HT-29 (cell line): ENCODE measurements at places on chromosomes 16 and 17. TPM values are rescaled to one million over a fixed set of nuclear protein-coding genes. Genes with fewer than 3 reads are reported as not detected.

DNA sequence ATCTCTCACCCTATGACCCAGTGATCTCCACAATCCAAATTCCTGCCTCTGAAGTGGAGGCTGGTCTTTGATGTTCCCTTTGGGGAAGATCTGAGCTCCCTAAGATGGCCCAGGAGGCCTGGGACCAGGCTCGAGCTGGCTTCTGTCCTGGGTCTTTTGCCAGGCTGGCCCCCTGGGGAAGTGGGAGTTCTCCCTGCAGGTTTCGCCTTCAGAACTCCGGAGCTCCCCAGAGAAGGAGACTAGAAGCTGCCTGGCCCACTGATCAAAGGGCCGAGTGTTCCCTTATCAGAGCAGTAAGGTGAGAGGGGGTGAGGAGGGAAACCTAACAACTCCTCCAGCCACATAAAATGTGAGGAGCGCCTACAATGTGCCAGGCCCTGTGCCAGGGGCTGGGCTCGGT lies 147.1 kb downstream of the IRF8 start:
- no peak for DNase-seq

CDH5 gene
- 0.05 TPM in 1 of 2 replicates, not detected in the other for total RNA-seq

DNA sequence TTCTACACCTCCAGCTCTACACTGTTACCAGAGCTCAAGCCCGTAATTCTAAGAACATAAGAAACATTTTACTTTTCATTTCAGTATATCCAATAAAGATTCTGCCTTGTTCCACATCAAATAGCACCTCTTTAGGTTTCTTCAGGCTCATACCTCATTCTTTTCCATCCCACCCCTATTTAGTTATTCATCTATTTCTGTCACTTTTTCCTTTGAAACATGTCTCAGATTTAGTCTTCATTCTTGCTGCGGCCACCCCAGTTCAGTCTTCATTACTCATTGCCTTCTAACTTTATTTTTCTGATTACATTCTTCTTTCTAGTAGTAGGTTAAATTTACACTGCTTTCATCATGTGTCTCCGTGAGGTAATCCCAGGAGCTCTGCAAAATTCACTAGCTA lies 33.5 kb downstream of the PPM1E start:
- no peak for DNase-seq

CHAD gene
- total RNA-seq = not detected in 2 replicates

GRCh38 chr17:17937201-17937853 lies 34.9 kb downstream of the TOM1L2 start:
- DNase-seq = no peak

- DNase-seq = peak; percentile 68
Observed at GRCh38 chr17:40422990-40423633, 5.4 kb upstream of the TOP2A start.

C17orf78 gene
- total RNA-seq = not detected in 2 replicates

DNA sequence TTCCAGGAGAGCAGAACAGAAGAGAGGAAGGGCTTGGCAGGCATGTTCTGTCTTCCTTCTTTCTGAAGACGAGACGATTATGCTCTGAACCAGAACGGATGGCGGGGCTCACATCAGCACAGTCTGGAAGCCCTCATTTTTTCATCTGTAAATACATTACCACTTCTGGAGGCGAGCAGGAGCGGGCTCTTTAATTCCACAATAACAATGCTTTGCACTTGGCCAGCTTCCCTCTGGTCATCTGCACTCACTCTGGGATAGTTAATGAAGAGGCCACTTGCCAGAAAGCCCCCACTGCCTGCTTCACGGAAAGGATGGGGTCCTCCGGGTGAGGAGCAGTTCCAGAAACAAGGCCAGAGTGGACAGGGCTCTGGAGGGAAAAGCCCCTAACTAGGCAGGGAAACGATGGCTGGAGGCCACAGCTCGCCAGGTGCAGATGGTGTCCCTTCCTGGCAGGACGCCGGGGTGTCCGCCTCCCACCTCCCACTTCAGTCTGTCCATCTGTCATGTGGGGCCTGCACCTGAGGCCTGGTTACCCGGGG lies 13.1 kb upstream of the BCAR1 start:
- peak; percentile 26 for DNase-seq

- DNase-seq = no peak
Observed at GRCh38 chr16:66562986-66563385, 3.3 kb upstream of the CMTM1 start.

DNA sequence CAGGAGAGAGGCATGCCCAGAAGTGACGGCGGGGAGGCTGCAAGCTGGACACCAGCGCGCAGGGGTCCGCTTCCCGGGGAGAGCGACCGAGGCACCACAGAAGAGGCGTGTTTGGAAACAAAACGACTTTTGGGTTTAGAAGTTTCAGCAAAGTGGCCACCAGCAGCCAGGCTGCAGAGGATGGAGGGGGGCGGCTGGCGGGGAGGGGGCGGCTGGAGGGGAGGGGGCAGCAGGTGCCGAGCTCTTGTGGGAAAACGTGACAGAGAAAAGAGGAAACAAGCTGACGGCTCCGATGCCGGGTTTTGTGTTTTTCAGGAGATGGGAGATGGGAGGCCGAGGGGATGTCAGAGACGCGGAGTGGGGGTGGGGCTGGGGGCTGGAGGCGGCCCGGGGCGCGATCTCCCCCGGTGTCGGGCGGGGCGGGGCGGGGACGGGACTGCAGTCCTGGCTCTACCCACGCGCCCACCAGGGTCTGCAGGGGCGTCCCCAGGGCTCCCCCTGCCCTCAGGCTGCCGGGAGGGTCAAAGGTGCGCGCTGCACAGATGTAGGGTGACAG lies 32.1 kb upstream of the RPH3AL start:
- DNase-seq = no peak

DNA sequence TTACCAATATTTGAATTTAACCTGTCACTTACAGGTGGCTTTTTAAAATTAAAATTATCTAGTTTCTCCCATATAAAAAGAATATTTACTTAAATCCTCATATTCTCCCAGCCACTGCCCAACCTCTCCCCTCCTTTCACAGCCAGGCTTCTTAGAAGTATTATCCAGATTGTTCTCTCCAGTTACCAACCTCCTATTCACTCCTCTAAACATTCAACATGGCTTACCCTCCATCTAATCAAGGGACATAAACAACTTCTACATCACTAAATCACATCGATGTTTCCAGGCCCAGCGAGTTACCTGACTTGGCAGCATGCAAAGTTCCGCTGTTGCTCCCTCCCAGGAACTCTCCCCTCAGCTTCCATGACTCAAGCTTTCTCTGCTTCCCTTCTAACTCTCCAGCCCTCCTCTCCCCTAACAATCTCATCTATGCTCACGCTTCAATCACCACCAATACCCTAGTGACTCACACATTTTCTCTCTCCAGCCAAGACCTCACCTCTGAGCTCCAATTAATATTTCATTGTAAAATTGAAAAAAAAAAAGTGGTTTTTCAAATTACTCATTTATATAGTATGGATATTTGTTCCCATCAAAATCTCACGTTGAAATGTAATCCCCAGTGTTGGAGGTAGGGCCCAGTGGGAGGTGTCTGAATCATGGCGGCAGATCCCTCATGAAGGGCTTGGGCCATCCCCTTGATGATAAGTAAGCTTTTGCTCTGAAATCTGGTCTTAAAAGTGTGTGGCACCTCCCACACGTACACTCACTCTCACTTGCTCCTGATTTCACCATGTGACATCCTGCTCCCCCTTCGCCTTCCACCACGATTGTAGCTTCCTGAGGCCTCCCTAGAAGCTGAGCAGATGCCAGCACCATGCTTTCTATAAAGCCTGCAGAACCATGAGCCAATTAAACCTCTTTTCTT lies 88.5 kb downstream of the HELZ start:
- no peak for DNase-seq

DNA sequence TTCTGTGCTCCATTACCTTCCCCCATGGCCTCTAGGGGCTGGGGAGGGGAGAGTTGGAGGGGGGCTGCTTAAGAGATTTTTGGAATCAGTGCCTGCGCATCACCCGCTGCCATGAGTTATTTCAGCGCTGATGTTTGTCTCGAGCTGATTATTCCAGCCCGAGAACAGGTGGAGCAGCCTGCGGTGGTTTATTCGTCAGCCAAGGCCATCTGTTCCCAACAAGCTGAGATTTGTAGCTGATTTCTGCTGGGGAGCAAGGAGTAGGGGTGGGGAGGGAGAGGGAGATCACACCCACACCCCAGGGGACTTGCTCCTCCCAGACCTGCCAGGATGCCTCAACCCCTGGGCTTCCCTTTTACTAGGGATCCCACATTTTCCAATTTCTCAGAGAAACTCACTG lies 23.1 kb downstream of the PIPOX start:
- DNase-seq = no peak

GRCh38 chr16:87416826-87417527 lies 24.8 kb downstream of the MAP1LC3B start:
- DNase-seq = peak; percentile 55

DCTN5 gene
- 38.5 and 51.3 TPM in 2 replicates for total RNA-seq

HAP1 gene
- total RNA-seq = not detected in 2 replicates

CCDC200 gene
- total RNA-seq = not detected in 2 replicates

GRCh38 chr17:76614912-76615617 lies 28.5 kb downstream of the ST6GALNAC1 start:
- DNase-seq = no peak

DNA sequence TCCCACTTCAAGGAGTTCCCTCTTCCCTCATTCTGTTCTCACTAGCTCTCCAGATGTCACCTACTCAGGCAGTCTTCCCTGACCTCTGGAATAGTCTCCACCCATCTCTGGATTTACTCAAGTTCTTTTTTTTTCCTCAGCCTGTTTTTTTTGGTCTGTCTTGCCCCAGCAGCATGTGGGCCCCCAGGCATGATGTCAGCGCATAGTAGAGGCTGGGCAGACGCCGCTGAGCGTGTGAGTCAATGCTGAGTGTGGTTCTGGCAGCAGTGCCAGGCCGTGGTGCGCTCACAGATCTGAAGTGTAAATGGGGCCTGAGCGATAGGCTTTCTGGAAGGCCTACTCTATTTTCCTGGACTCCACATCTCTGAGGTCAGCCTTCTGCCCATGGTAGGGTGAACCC lies 2.7 kb upstream of the KCNJ18 start:
- DNase-seq = no peak

DNA sequence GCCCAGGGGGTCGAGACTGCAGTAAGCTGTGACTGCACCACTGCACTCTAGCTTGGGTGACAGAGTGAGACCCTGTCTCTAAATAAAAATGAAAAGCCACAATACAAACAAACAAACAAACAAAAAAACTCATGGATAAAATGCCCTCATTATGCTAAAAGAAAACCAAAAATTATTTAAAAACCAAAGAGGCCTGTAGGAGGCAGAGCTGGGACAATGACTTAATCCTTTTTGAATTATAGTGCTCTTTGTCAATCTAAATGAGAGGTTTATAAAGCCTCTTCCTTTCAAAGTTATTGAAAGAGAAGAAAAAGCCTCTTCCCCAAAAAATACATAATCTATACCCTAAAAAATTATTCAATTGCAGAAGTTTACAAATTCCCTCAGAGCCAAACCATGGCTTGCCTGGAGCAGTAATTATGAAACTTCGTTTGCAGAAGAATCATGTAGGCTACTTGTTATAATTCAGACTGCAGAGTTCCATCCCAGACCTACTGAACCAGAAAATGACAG lies 18.5 kb downstream of the CRLF3 start:
- DNase-seq = no peak

DNA sequence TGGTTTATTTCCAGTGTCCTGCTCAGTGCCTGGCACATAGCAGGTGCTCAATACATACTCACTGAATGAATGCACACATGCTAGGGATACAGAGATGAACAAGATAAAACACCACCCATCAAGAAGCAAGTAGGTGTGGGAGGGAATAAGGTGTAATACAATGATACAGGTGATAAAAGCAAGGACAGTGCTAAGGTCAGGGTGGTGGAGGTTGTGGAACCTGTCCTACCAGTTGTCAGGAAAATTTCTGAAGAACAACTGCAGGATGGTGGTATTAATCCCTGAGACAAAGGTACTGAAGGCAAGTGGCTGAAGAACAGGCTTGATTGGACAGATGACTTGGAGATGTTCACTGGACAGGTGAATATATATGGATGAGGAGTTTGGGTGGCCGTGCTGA lies 1.8 kb downstream of the KNOP1 start:
- DNase-seq = peak; percentile 72

DNA sequence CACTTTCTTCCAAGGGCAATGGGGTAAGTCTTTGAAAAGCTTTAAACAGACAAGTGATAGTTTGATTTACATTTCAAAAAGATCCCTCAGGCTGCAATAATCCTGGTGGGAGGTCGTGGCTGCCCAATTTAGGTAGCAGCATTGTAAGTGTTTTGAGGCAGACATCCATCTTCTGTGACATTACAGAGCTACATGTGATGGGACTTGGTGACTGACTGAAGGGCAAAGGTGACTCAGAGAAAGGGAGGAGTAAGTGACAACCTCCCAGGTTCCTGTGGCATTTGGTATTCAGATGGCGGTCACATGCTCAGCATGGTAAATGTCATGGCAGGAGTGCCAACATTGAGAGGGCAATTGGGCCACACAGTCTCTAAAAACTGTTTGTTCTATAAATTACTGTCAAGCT lies 26.5 kb downstream of the STAT3 start:
- DNase-seq = peak; percentile 58

- peak; percentile 65 for DNase-seq
Observed at GRCh38 chr17:7237761-7238419, 1.4 kb downstream of the PHF23 start.

DNA sequence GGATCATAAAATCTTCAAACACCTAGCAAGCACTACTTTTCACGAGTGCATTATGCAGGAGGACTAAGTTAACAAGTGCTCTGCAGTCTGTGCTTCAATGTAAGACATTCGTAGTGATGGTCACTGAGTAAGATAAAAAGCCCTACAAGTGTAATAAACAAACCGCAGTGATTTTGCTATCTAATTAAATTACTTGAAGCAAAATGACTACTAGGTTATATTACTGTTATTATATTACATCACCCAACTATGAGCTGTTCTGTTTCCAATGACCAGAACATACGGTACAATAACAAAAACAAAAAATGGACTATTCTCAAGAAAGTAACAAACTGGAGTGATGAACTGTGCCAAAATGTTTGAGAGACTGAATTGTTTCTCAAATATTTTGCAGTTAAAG lies 11.2 kb downstream of the KLHL10 start:
- no peak for DNase-seq

GRCh38 chr16:70349783-70350182 lies 3.1 kb downstream of the DDX19A start:
- DNase-seq = no peak

DNA sequence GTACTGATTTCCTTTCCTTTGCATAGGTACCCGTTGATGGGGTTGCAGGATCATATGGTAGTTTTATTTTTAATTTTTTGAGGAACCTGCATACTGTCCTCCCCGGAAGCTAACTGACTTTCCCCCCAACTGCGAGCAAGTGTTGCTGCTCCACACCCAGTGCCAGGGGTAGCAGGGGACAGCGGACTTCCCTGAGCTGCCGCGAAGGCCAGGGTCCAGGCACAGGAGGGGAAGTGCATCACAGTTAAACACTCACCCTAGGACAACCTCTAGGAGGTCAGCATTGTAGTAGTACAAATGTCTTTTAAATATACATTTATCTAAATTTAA lies 201.7 kb downstream of the NPIPB11 start:
- DNase-seq = no peak

- no peak for DNase-seq
Observed at GRCh38 chr17:5694551-5694950, 110.2 kb upstream of the NLRP1 start.

- DNase-seq = no peak
Observed at GRCh38 chr16:70665113-70665694, 18.8 kb downstream of the IL34 start.

GRCh38 chr17:63039342-63039741 lies 73.3 kb downstream of the TANC2 start:
- DNase-seq = no peak
